ENCODE measurements at places on chromosomes 3 and 15. TPM values are rescaled to one million over a fixed set of nuclear protein-coding genes. Genes with fewer than 3 reads are reported as not detected.

- no peaks in the 10 kb centered on the region for H3K36me3 ChIP-seq
- H3K4me3 ChIP-seq: no peak overlapping the region
- no peak for DNase-seq
- H3K27ac ChIP-seq: no peak overlapping the region
These were observed 122.9 kb downstream of the GREM1 start for GRCh38 chr15:32840507-32841245.

DNA sequence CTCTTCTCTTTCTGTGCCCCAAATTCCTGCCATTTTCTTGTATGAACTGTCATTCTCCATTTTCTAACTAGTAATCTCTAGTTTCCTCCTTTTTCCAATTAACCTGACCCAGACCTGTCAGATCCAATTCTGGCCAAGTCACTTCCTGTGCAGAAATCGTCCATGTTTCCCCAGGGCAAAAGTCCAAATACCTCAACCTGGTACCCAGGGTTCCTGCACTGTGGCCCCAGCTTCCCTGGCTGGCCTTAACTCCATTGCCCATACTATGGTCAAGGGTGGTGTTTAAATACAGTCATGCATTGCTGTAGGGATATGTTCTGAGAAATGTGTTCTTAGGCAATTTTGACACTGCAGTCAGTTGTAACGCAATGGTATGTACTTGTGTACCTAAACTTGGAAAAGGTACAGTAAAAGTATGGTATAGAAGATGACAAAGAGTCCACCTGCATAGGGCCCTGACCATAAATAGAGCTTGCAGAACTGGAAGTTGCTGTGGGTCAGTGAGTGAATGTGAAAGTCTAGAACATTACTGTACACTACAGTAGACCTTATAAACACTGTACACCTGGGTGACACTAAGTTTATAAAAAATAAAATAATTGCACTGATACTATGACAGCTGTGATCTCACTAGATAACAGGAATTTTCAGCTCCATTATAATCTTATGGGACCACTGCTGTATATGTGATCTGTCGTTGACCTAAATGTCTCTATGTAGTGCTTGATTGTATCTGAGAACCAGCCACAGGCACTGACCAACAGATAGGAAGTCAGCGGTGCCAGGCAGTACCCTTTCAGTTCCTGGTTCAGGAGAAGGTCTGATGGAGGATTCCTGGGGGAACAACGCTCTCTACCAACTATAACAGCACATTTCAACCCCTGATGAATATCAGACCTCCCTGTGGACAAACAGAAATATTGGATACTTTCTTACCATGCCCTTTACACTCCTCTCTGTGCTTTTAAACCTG lies 336.1 kb upstream of the PROK2 start:
- no peaks in the 10 kb centered on the region for H3K27me3 ChIP-seq
- H3K36me3 ChIP-seq: no peaks in the 10 kb centered on the region
- no peak overlapping the region for H3K4me3 ChIP-seq
- DNase-seq: no peak
- H3K27ac ChIP-seq: no peak overlapping the region
- no peaks in the 10 kb centered on the region for H3K4me1 ChIP-seq

DNA sequence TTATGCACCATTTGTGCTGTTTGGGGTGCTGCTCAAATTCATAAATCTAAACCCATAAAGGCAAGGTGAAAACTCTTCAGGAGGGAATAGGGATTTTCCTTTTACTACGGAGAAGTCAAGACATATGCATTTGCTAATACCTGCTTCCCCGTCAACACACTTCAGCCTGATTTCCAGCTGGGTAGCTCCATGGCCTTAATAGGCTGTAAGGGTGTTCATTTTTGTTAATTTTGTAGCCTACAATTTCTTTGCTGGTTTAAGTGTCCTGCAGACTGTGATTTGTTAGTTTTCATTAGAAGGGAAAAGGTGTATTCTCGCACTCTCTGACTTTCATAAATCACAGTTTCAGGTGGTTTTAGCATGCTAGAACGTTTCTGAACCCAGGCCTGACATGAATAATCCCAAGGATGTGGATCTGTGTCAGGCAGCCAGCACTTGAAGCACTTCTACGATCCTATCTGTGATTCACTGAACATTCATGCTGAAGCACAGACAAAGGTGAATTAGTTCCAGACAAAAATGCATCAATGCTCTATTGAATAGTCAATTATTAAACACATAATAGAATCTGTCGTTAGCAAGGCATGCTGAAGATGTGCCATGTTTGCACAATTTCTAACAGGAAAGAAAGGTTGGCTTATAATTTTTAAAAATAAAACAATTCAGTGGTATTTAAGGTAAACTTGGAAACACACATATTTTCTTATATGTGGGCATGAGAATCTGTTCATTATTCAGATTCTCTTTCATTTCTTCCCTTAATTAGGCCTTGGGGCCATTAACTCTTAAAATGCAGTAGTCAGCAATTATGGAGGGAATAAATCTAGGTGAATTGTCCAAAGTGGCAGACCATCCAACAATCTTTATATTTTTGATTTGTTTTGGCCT lies 17.9 kb upstream of the NMNAT3 start:
- H3K4me1 ChIP-seq: no peaks in the 10 kb centered on the region
- H3K36me3 ChIP-seq: no peaks in the 10 kb centered on the region
- no peak overlapping the region for H3K4me3 ChIP-seq
- no peak overlapping the region for H3K27ac ChIP-seq
- no peak for DNase-seq

CDC25A gene
- total RNA-seq: 0.30 TPM

Data from upper lobe of left lung (tissue), 6 donors.